ENCODE measurements at places on chromosomes 2 and 18.

DNA sequence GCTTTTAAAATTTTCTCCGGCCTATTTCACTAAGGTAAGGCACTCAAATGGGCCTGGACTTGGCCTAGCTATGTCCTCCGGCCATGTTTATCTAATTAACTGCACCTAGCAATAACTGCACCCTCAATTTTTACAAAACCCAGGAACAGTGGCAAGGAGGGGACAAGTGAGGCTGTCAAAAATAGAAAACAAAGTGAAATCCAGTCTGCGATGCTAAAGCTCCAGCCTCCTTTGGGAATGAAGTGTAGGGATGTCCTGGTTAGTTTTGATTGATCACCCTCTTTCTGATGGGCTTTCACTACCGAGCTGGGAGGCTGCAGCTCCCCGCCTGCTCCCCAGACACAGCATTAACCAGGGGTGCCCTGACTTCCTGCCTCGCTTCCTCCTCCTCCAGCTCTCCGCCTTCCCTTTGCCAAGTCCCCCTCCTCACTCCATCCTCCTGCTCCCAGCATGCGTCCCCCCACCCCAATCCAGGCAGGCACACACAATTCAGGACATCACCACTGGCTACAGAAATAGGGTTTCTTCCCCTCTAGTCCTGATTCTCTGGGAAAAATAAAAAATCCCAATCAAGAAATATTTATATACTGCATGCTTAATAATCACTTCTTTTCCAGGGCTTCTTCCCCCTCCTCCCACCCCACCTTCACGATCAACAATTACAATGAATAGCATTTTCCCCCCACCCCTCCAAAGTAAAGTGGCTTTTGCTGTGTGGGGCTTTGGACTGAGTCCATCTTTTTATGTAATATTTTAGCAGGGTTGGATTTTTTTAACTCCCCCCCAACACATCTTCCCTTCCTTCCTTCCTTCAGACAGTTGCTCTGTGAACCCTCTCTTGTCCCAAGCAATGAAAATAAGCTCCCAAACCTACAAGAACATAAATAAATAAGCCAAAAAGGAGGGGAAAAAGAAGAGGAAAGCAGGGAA lies 3.3 kb upstream of the POU3F3 start:
- no peak for DNase-seq

GRCh38 chr18:49460976-49461601 lies 644 bp upstream of the DYM start:
- no peak for DNase-seq

DNA sequence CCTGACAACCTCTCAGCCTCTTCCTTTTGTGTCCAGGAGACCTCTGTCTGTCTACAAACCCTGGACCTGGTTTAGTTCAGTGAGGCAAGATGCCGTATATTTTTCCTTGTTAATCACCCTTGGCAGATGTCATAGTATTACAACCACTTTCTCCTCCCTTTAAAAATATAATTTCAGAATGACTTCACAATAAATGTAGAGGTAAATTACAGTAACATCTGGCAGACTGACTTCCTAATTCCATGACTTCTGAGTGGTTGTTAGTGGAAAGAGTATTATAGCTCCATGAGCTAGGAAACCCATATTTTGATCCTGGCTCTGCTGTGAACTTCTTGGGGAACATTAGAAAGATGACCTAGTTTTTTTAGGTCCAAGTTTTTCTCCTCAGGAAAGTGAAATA lies 39.5 kb downstream of the SPATS2L start:
- DNase-seq = no peak

GRCh38 chr2:234091883-234092282 lies 41.4 kb downstream of the SPP2 start:
- no peak for DNase-seq

Data from kidney capillary endothelial cell (primary cell).